ENCODE measurements at places on chromosomes 16 and 17.

DNA sequence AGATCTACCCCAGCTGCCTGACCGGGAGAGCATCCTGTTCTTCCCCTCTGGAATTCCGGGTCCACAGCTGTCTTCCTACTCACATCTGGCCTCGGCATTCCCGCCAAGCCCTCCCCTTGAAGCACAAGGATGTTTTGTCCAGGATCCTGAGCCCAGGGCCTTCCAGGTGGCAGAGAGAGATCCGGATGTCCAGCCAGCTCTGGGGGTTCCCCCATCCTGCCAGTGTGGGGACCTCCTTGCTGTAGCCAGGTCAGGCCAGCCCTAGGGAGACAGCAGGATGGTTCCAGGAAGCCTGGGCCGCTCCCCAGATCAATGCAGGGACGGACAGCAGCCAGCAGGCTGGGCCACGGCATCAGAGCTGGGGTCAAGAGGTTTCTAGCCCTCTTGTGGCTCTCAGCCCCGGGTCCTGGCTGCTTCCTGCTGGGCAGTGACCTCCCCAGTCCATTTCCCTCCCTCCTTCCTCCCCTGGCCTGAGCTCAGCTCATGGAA, 55.3 kb downstream of the SOCS3 start:
- DNase-seq: no peak

DNA sequence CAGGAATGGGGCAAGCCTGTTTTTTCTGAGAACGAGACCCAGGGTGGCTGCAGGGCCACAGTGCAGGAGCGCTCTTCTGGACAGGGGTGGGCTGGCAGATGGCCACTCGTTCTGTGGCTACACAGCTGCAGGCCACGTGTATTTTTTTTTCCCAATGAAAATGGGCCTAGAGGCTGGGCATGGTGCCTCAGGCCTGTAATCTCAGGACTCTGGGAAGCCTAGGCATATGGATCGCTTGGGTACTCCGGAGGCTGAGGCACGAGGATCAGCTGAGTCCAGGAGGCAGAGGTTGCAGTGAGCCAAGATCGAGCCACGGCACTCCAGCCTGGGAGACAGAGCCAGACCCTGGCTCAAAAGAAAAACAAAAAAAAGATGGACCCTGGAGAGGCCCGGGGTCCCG, 6.8 kb downstream of the UNKL start:
- no peak for DNase-seq

- peak; percentile 64 for DNase-seq
Measured at GRCh38 chr17:13374203-13375143, 227.3 kb downstream of the HS3ST3A1 start.

DNA sequence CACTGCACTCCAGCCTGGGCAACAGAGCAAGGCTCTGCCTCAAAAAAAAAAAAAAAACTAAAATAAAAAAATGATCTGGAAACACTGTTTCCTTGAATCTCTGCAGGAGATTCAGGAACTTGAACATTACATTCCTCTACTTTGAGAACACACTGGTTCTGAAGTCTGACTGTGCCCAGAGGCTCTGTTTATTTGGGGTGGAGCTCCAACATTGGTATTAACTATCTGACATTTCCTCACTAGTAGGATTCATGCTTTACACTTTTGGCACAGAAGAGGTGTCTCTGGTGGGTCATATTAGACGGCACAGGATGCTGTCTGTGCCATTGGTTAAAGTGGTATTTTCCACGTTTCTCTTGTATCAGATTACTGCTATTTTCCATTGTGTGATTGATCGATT, 10.4 kb downstream of the SULT1A2 start:
- DNase-seq: peak; percentile 35

DNA sequence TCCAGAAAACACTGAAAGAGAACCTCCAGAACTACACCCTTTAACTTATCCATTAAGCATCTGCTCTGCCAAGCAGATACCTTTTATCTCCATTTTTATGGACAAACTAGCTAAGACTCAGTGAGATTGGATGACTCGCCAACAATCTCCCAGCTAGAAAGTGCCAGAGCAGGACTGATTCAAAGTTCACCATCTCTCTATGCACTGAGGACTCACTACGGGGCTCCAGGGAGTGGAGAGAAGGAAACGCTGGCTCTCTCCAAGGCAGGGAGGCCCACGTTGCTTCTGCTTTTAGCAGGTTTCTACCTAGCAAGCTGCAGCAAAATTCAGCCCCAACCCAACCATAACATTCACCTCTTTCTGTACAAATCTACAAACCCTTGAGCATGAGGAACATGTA, 52.8 kb upstream of the ARHGAP44 start:
- no peak for DNase-seq

DNA sequence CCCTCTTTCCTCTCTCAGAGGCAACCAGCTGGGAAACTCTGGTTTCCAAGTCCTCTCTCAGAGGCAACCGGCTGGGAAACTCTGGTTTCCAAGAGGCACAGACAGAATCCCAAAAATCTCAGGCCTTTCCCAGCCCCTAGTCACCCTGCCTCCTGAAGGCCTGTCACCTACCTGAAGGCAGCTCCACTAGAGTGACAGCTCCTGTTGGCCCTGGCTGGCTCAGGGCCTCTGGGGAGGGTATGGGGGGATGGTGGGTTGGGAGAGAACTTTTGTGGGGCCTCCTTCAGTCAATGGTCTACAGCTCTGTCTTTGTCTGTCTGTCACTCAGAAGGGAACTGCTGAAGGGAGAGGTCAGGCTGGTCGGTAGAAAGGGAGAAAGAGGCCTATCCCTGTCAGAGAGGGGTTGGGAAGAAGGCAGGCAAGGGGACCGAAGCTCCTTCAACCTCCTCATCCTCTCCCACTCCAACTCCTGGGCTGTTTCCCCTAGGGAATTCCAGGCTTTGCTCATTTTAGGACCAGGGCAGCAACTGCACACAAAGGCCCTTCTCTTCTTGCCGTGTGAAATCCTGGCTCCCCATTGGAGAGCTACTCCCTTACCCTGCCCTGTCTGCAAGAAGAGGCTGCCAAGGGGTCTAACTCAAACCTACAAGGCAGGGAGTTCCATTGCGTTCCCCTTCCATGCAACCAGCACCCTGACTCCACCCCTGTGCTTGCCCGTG, 23.6 kb downstream of the COPZ2 start:
- DNase-seq: no peak

DNA sequence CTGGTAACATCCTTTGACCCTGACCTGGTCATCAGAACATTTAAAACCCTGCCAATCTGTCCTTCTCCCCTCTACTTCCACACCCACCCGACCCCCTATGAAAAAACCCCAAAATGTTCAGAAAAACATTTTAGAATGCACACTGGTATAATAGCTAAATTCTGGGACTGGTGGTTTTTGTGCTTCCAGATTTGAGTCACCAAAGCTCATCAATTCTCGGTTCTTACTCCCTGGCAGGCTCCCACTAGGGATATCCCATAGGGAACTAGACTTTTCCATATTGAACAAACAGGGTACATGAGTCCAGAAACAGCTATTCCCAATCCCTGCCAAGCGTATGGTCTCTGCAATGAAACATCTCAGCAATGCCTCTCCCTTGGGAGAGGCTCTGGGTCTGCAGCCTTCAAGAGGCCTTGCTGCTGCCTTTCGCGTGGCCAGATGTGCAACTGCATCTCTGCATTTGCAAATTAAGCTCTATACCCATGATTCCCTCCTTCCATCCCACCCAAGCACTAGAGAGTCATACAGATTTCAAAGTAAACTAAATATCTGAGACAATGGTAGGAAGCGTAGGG, 67.7 kb downstream of the SMG6 start:
- no peak for DNase-seq

GRCh38 chr17:61465550-61466237, 13.5 kb downstream of the TBX4 start:
- DNase-seq: no peak

DNA sequence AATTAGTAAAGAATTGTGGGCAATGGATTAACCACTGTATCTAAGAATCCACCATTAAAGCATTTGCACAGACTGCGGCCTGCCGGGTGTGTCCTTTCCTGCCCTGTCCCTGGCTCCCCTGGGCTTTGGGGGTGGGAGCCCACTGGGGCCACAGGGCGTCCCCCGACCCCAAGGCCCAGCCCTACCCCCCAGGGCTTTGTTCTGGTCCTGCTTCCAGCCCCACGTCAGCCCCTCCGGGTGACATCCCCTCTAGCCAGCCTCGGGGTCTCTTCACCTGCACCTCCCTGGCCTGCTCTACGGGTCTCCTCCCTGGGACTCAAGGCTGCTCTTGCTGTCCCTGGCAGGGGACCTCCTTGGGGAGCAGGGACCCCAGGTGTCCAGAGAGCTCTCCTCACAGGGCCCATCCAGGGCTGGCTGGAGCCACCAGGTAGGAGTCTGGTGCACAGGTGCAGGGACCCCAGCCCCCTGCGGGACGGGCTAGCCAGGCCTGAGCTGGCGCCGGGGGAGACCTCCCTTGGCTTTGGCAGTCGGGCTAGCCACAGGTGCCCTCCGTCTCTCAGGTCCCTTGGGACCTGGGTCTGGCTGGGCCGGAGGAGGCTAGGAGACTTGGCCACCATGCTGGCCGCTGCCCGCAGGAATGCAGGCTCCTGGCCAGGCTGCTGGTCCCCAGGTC, 6.4 kb upstream of the BAIAP3 start:
- no peak for DNase-seq

DNA sequence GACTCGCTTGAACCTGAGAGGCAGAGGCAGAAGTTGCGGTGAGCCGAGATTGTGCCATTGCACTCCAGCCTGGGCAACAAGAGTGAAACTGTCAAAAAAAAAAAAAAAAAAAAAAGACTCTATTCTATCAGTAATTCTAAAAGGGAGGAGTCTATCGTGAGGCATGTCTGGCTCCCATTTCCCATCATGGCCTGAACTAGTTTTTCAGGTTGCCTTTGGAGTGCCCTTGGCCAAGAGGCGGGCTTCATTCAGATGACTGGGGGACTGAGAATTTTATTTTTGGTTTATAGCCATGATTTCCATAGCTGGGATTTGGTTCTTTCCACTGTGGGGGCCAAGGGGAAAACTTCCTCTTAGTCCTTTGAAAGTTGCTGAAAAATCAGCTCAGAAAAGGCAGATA, 3.5 kb upstream of the SNX29 start:
- DNase-seq: no peak

DNA sequence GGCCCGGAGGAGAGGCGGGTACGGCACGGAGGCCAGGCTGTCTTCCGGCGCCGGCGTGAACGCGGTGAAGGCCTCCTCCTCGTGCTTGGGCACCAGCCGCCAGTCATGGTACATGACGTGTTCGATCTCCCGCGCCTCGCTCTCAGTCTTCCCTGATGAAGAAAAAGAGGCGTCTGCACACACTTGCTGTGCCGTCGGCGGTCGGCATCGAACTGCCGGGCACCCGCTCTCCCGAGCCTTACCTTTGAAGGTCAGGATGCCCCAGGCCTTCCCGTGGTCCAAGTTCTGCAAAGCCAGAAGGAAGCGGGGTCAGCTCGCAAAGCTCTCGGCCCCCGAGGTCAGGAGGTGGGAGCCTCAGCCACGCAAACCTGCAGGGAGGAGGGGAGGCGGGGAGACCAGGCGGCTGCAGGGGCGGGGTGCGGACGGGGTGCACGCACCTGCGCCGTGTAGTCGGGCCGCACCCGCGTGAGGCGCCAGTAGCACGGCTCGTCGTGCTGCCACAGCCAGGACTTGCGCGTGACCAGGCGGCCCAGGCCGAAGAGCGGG, at the start of gene EME2:
TSS of gene EME2 (plus strand) at position 449 of the 546 bp plus-strand sequence. CDS start 418 bp downstream, outside the sequence.
- DNase-seq: peak; percentile 39

- DNase-seq: no peak
Measured at GRCh38 chr17:79650283-79650682, 39.4 kb upstream of the RBFOX3 start.

- DNase-seq: peak; percentile 70
Measured at GRCh38 chr17:64614266-64615027, 47.7 kb downstream of the SMURF2 start.

- DNase-seq: peak; percentile 12
Measured at GRCh38 chr17:57663326-57664070, 81.6 kb downstream of the CCDC182 start.

DNA sequence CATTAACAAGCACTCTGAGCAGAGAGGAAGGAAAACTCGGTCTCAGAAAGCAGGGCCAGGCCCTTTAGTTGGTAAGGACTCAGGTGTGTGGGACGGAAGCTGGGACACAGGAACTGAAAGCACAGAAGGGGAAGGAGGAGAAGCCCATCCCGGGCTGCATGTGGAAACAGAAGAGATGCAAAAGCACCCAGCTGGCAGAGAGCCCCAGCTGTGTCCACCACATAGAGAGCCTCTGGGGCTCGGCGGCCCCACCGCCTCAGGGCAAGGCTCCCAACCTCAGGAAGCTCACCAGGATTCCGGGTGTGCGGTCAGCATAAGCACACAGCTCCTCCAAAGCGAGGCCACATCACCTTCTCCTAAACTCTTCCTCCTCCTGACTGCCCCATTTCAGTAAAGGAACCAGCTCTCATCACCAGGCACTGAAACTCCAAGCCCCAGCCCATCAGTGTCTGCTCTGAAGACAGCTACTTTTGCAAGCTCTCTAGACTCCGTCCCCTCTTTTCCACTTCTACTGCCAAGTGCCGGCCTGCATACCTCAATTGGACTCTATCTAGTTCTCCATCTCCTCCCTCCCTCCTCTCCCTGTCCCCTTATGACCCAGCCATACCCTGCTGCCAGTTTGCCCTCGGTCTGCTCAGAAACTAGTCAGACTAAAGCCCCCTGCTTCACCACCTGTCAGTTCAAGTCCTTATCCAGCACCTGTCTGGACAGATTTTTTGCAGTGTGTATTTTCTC, 6.0 kb downstream of the ST3GAL2 start:
- DNase-seq: peak; percentile 55
